ENCODE measurements at places on chromosomes 11 and 22. TPM values are rescaled to one million over a fixed set of nuclear protein-coding genes. Genes with fewer than 3 reads are reported as not detected.

NRGN gene
- 6.5 TPM for total RNA-seq

MS4A7 gene
- not detected for total RNA-seq

- peak; percentile 68 for DNase-seq
Measured at GRCh38 chr11:15074206-15075161, 1.1 kb downstream of the CALCB start.

- DNase-seq, result no peak
Measured at GRCh38 chr11:134352111-134352510, 20.3 kb downstream of the GLB1L2 start.

RIMBP3C gene
- total RNA-seq, result 0.28 TPM

- no peak for DNase-seq
Measured at GRCh38 chr11:98549571-98549970, 471.2 kb upstream of the CNTN5 start.

GRCh38 chr11:35734669-35735410 is 72.3 kb downstream of the TRIM44 start:
- DNase-seq, result no peak

OR56A3 gene
- total RNA-seq, result not detected

GRCh38 chr22:37089434-37089833 is 20.1 kb downstream of the TMPRSS6 start:
- no peak for DNase-seq

DNA sequence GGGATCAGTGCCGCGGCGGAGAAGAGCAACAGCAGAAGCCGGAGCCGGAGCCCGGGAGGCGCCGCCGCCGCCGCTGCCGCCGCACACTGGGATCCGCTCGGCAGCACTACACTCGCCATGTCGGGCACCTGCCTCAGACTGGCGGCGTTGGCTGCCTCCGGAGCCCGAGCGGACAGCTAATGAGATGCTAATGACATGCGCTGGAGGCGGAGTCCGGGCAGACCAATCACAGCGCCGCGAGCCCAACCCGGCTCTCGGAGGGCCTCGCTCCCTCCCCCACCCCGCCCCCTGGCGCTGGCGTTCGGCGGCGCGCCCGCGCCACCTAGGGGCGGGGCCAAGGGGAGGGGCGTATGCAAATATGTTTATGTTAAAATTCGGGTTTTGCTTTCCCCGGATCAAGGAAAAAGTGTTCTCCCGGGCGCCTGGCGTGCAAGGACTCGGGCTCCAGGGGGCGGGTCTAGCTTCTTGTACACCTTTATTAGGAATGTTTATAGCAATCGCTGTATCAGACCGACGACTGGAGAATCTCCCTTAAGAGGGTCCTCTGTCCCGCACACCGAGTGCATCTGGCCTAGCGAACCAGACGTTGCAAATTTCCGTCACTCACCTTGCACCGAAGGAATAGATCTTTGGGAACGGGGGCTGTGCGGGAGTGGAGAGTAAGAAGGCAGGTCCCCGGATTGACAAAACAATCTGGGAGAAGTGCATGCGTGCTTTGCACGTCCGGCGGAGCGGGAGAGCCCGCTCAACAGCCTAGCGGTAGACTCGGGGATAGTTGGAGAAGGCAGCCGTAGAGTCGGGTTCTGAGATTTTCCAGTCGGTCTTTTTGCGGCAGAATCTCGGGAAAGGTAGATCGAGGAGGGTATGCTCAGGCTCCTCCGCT is at the start of gene CADM1:
CADM1 (minus strand) TSS at position 140 of the 883 bp plus-strand sequence.
- peak; percentile 13 for DNase-seq

DNA sequence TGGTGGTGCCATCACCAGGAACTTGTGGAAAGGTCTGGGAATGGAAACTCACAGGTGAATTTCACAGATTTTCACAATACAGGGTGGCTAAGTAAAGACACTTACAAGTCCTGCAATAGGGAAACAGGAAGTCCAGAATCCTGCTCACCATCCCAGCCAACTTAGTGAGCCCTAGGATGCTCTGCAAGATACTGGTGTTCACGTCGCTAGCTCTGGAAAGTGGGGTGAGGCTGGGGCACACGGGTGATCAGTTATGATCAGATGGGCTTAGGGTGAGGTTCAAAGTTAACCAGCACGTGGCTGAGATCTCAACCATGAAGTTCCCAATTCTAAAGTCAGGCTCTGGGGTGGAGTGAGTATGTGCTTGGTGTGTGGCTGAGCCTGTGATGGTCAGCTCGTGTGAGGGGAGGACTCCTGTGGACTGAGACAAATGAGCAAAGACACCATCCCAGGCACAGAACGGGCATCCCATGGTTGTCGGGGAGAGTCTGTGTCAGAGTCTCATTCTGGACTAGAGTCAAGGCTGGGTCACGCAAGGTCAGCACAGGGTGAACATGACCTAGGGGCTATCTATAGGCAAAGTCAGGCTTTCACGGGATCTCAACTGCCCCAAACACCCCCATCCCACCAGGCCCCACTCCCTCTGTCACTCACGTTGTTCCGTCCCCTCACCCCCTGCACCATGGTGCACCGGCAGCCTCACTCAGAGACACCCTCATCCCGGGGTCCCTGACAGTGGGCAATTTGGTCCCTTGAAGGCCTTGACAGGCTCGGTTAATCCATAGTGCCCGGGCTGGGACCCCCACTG is 23.9 kb downstream of the IGLL5 start:
- DNase-seq, result no peak

DNA sequence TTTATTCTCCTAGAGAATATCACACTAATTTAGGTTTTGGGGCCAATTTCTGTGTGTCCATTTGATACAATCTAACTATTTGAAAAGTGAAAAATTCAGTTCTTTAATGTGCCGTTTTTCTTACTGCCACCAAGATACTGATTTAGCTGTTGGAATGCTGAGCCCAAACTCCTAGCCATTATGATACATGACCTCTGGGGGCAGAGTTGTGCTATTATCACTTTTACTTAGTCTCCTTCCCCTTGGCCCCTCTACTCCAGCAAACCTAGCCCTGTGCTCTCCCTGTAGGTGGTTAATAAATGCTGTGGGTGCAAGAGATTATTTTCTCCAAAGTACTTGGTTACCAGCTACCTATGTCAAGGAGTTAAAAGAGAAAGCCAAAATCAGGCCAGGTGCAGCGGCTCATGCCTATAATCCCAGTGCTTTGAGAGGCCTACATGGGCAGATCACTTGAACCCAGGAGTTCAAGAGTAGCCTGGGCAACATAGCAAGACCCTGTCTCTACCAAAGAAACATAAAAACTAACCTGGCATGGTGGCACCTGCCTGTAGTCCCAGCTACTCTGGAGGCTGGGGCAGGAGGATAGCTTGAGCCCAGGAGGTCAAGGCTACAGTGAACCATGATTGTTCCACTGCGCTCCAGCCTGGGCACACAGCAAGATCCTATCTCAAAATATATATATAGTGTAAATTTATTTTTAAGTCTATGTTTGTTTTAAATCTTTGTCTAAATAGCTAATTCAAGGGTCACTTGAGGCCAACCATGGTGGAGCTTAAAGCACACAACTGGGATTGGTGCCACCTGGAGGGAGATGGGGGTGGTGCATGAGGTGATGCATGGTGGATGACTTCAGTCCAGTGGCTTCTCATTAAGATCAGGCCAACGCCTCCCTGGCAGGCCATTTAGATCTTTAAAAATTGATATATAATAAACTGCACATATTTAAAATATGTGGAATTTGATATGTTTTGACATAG is 193.2 kb upstream of the PLET1 start:
- peak; percentile 19 for DNase-seq

GRCh38 chr11:26916805-26917204 is 77.1 kb upstream of the FIBIN start:
- no peak for DNase-seq

- DNase-seq, result no peak
Measured at GRCh38 chr11:84437071-84437980, 1151.2 kb upstream of the CCDC90B start.

GGTLC3 gene
- not detected for total RNA-seq

DNA sequence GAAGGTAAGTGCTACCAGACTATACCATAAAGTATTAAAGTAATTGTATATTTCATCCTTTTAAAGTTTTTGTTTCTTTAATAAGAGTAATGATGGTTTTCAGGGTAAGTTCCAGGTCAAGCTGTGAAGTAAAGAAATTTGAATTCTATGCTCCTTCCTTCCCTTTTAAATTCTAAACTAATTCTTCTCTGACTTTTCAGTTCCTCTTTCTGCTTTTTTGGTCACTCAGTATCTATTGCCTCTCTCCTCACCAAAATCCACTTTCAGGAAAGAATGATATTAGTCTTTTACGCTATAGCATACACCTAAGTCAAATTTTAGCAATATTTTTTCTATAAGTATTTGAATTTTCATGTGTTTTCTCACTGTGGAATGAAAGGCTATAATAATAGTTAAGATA is 8.2 kb downstream of the MMP8 start:
- no peak for DNase-seq

DNA sequence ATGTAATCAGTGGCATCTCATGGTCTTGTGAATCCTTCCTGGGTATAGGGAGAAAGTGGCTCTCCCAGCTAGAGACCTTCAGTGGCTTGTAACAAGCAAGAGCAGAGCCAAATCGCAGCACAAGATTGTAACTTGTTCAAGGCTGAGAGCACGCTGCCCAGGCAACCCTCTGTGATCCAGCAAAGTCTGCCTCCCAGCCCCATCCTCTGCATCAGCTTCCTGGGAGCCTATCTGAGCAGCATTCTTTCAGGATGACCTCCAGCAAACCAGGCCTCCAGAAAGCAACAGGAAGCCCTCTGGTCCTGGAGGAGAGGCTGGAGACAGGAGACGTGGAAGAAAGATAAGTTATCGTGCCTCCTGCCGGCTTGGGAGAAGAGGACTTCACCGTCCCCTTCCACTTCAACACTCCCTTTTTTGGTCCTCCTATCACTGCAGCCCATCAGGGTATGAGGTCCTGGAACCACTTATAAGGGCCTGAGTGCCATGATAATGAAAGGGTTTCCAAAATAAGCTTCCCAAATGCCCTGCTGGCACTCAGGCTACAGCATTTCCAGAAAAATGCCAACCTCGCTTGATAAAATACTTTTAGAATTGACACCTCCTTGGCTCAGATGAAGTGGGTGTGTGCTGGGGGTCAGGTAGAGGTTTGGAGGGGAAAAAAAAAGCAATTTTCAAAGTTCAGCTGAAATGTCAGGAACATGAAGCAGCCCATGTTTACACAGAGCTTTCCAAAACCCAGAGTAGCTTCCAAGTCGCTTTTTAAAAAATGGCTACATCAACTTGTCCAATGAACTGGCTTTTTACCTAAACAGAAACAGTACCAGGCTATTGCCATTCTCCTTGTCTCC is 80.2 kb downstream of the PLEKHA7 start:
- no peak for DNase-seq

TIMP3 gene
- total RNA-seq, result 506 TPM

MYBPC3 gene
- total RNA-seq, result not detected

MS4A6E gene
- total RNA-seq, result not detected

- DNase-seq, result no peak
Measured at GRCh38 chr11:127249576-127249975, 249.0 kb upstream of the KIRREL3 start.

- peak; percentile 97 for DNase-seq
Measured at GRCh38 chr22:40512426-40513136, 123.9 kb downstream of the MRTFA start.

GRCh38 chr11:79392161-79392560 is 48.7 kb downstream of the TENM4 start:
- no peak for DNase-seq

THOC5 gene
- total RNA-seq, result 51.7 TPM

- DNase-seq, result no peak
Measured at GRCh38 chr11:62458212-62459002, 39.6 kb downstream of the SCGB1A1 start.

TIGD3 gene
- not detected for total RNA-seq

All from HFFc6 (cell line).